Foreskin melanocyte (primary cell): ENCODE measurements at places on chromosomes 1 and 21.

DNA sequence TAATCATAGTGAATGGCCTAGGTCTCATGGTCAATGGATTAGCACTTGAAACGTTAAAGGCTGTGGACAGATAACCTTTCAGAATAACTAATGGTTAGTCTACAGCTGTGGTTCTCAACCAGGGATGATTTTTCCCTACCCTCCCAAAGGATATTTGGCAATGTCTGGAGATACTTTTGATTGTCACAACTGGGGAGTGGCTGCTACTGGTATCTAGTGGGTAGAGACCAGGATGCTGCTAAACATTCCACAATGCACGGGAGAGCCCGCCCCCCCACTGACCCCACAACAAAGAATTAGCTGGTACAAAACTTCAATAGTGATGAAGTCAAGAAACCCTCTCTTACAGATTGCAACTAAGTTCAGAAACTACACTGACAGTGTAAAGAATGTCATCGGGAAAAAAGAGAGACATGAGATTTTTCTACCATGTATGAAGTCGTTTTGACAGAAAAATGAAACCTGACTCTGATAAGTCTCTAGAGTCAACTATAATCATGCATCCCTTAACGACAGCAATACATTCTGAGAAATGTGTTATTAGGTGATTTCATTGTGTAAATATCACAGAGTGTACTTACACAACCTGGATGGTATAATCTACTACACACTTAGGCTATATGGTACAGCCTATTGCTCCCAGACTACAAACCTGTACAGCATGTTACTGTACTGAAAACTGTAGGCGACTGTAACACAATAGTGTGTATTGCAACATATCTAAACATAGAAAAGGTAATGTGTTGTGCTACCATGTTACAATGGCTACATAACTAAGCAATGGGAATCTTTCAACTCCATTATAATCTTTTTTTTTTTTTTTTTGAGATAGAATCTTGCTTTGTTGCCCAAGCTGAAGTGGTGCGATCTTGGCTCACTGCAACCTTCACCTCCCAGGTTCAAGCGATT lies 49.7 kb upstream of the PRDX6 start:
- no peak for DNase-seq

DNA sequence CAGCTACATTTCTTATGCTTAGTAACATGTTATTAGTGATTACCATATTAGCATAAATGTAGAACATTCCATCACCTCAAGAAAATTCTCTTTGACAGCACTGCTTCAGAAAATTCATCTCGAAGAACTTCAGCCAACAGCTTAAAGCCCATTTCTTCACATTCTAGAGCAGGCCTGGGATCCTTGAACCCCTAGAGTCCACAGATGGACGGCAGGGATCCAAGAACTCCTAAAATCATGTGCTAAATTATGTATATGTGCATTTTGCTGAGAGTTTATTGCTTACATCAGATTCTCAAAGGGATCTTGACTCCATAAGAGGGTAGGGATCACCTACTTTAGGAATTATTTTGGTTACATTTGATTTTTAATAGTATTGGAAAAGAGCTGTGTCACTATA lies 76.2 kb upstream of the TEKT2 start:
- DNase-seq: no peak

DNA sequence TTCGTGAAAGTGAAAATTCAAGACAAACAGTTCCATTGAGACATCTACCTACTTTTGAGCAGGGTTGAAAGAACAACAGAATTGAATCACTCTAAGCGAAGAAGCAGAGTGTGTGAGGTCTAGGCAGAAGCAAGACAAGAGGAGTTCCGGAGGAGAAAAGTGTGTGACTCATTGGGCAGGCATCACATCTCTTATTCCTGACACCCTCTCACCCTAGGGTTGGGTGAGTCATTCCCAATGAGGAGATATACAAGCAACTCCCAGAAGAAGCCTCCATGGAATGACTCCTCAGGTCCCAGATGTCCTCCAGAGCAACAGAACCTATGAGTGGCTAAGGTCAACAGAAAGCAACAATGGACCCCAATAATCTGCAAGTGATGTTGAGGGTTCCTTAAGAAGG lies 138.1 kb downstream of the TPR start:
- DNase-seq: peak; percentile 41

- no peak for DNase-seq
Measured at GRCh38 chr1:29800120-29800519, 563.8 kb downstream of the PTPRU start.

- DNase-seq: no peak
Measured at GRCh38 chr1:9711466-9712020, 60.0 kb downstream of the PIK3CD start.

GRCh38 chr1:234936612-234937389 lies 191.8 kb downstream of the TOMM20 start:
- no peak for DNase-seq

DNA sequence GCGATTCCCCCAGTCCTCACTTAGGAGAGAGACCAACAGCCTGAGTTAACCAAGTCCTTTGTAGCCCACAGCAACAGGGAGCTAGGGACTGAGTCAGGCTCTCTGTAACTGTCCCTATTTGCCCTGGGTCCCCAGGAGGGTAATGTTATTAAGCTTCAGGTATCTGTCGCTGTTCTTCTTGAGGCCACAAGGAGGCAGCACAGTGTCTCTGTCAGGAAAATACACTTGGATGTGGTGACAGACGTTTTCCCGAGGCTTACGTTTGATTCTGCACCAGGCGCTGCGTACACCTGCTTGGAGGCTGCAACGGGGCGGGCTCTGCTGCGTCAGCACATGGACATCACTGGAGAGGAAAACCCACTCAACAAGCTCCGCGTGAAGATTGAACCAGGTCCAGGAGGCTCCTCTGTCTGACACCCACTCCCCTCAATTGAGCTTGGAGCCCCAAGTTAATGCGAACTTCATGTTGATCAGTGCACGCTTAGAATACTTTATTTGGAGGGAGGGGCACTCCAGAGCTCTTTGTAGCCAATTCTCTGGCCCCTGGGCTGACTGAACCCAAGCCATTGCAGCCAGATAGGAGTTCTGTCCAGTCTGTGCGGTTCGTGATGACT lies 10.7 kb upstream of the ELF3 start:
- peak; percentile 19 for DNase-seq

- DNase-seq: peak; percentile 4
Measured at GRCh38 chr1:150235294-150235851, 539 bp downstream of the ANP32E start.

- no peak for DNase-seq
Measured at GRCh38 chr1:98188774-98189173, 267.9 kb upstream of the DPYD start.

DNA sequence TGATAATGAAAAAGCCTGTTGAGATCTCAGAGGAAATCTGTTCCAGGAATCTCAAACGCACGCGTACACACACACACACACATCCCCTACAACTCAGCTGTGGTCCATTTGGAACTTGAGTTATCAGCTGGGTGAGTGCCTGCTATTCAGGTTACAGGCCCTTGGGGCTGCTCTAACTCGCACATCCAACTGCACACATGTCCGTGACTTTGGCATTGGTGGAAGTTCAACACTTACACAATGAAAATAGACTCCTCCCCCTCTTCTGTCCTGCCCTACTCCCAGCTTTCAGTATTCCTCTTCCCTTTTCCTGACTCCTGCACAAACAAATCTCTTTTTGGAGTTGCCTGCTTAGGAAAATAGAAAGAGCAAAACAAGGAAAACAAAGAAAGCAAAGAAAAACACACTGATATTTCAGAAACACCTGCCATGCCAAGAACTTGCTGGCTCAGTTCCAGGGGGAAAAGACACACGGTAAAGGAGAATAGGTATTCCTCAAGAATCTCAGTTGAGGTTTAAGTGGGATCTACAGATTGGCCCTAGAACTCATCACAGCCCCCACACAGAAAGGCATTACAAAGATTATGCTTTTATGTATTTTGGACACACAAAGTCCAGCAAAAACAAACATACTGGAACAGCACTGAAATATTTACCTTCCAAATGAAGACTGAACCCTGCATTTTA lies 140.9 kb downstream of the TGFBR3 start:
- DNase-seq: no peak

GRCh38 chr1:109370712-109371340 lies 26.9 kb downstream of the SORT1 start:
- DNase-seq: peak; percentile 83

- DNase-seq: no peak
Measured at GRCh38 chr1:213186168-213186567, 135.1 kb downstream of the RPS6KC1 start.

DNA sequence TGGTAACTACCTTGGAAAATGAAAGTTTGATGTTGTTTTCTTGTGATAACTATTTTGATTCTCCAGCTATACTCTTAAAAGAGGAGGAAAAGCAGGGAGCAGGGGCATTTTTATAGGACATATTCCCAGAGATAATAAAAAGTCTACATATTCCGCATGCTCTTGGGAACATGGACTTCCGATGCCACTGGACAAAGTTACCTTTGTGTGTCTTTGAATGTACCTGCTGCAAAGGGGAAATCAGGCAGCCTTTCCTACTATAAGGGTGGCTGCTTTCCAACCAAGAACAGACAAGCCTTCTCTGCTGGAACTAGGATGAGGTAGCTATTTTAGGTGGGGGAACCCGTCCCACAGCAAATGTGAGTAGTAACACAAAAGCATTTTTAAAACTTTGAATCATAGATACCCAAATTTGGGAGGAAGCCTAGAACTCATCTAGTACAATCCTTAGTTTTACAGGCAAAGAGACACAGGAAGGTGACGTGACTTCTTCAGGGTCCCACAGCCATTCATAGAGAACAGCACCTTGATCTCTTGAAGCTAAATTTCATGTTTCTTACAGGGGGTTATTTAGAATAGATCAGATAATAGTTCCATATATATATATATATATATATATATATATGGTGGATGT lies 179.9 kb downstream of the FASLG start:
- no peak for DNase-seq

- DNase-seq: no peak
Measured at GRCh38 chr1:65198096-65198495, 50.1 kb downstream of the AK4 start.
